Right ventricle myocardium superior (tissue), 1 donor: ENCODE measurements at places on chromosomes 11 and 22.

- peak; percentile 71 for DNase-seq
Measured at GRCh38 chr22:20155330-20156041, 4.6 kb upstream of the CCDC188 start.

- no peak for DNase-seq
Measured at GRCh38 chr11:67652965-67653845, 2.7 kb upstream of the ACY3 start.

GRCh38 chr11:8863838-8864237, 47.2 kb upstream of the AKIP1 start:
- DNase-seq, result no peak

- DNase-seq, result no peak
Measured at GRCh38 chr11:77104727-77105126, 2.1 kb downstream of the OMP start.

- DNase-seq, result no peak
Measured at GRCh38 chr22:41638124-41638523, 17.0 kb downstream of the XRCC6 start.

DNA sequence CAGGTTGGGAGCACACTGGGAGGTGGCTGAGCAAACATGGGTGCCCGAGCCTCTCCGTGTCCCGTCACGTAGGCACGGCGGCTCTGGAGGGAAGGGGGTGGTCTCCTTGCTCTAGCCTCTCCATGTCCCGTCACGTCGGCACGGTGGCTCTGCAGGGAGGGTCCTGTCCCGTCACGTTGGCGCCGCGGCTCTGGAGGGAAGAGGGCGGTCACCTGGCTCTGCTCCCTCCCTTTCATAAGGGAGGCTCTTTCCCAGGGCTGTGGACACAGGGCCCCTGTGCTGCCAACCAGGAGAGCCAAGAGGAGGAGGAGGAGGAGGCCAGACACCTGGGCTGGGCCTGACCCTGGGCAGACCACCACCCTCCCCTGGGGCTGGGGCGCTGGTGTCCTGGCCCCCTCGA, 1173.7 kb downstream of the BRD1 start:
- DNase-seq, result no peak

DNA sequence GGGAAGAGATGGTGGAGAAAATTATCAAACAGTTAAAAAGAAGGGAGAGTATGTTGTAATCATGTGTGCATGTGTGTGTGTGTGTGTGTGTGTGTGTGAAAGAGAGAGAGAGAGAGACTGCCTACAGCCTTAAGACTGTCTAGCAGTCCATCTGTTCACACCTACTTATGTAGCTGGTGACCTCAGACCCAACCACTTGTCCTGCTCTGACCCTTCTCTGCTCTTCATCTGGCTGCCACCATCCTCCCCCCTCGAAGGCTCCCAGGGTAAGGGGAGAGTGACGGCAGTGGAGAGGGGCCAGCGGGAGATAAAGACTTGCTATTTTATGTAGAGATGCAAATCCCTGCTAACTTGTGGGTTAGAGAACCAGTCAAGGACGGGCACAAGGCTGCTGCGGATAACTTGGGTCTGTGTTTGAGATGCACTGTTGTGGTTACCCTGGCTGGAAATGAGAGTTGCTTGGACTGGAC, 24.9 kb upstream of the GRAMD1B start:
- DNase-seq, result peak; percentile 77

GRCh38 chr11:57085611-57086010, 96.1 kb upstream of the LRRC55 start:
- no peak for DNase-seq

- DNase-seq, result no peak
Measured at GRCh38 chr22:37672920-37673455, 2.4 kb upstream of the LGALS1 start.

DNA sequence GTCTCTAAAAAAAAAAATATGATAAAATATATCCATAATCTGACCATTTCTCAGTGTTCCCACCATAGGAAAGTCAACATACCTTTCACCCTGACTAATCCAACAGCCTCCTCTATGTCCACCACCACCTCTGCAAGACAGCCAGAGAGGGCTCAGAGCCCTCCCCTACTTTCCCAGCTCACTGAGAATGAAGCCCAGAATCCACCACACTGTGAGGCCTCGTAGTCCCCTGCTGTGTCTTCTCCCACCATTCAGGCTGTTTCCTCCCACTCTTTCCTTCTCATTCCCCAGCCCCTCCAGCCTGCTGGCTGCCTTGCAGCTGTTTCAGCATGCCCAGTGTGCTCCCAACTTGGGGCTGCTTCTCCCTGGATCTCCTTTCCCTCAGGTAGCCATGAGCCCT, 27.0 kb downstream of the SGSM3 start:
- no peak for DNase-seq

- DNase-seq, result no peak
Measured at GRCh38 chr22:32226326-32227104, 21.6 kb upstream of the RFPL2 start.

DNA sequence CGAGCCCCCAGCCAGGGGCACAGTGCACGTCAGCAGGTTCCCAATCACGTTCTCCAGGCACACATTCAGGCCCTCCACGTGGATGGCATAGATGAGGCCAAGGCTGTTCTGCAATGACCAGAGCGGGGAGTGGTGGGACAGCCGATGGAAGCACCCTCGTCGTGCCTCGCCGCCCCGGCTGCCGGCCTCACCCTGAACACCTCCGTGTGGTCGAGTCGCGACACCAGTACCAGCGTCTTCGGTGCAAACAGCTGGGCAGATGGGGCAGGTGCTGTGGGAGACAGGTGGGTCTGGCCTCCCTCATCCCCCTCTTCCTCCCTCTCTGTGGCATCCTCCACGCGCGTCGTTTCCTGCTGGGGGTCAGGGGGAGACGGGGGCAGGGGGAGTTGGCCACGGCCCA, 7.5 kb downstream of the SBF1 start:
- no peak for DNase-seq

DNA sequence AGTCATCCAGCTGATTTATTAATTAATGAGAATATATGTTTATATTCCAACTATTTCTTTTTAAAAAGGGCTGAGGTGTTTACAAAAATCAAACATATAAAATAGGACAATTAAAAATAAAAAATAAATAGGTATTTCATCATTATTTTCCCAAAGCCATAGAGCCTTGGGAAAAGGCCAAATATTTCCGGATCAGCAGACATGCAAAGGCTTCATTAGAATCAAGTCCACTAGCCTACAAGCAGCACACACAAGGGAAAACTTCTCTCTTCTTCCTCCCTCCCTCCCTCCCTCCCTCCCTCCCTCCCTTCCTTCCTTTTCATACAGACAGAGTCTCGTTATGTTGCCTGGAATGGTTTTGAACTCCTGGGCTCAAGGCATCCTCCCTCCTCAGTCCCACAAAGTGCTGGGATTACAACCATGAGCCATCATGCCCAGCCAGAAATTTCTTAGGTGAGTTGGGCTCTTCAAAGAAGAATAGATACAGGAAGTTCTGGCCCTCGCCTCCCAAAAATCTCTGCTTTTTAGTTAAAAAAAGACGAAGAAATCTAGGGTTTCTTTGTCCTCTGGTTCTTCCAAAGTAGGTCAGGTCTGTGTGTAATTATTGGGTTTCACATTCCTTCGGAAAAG, 121.2 kb downstream of the SIK3 start:
- no peak for DNase-seq

DNA sequence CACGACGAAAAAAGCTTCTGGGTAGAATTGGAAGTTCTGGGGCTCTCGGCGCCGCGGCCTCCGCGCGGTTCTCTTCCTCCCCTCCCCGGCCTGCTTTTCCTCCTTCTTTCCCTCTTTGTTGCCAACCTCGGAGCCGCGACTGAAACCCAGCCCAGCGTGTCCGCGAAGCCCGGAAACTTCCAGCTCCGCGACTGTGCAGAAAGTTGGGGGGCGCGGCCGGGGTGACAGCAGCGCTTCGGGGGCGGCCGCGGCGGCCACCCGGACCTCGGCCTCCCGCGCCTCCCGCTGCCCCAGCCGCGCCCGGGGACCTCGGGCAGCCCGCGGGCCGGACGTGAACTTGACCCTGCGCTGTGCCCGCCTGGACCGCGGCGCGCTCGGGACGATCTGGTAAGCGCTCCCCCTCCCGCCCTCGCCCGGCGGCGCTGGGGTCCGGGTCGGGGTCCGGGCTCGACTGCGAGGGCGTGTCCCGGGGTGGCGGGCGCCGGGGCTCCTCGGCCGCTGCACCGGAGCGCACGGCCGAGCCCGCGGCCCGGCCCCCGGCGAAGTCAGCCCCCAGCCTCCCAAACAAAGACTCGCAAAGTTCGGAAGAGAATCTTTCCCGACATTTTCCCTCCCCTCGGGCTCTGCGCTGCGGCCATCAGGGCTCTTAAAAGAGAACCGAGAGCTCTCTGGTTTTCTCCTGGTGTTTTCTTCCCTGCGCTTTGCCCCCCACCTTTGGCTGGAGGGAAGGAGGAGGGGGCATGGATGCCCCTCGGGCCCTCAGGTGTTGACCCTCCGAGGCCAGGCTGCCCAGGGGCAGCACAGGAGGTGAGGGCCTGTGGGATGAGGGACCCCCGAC, 67.9 kb upstream of the WNT7B start:
- peak; percentile 75 for DNase-seq

DNA sequence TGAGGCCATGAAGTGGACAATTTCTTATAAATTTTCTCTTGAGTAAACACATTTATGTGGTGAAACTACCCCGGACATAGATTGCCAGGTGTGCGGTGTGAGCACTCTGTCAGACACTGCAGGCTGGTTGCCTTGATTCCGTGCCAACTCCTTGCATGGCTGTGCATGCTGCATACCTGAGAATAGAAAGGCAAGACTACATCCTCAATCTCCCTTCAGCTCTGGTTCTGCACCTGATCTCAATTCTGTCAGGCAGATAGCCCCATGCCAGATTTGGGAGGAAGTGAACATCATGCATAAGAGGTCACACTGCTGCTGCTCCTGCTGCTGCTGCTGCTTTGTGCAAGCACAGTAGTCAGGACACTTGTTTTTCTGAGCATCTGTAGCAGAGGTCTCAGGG, 42.5 kb upstream of the DEUP1 start:
- no peak for DNase-seq

GRCh38 chr22:39016592-39016991, 2.5 kb downstream of the APOBEC3C start:
- DNase-seq, result no peak

- DNase-seq, result no peak
Measured at GRCh38 chr11:15668718-15669117, 554.0 kb downstream of the INSC start.

DNA sequence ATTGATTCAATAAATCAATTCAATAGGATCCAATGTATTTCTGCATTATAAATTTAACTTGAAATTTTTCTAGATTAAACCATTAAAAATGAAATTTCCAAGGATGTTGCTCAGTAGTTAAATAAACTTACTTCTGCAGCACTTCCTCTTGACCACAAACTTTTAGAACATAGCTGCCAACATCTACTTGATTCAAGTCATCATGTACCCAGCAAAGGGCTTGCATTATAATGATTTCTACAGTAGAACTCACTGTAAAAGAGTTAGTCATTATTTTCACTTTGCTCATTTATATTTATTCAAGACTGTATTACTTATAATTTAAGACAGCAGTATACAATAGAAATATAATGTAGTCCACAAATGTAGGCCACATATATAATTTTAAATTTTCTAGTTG, 59.2 kb downstream of the PIK3C2A start:
- DNase-seq, result no peak

GRCh38 chr11:68051191-68052136, 12.6 kb downstream of the TCIRG1 start:
- DNase-seq, result no peak

DNA sequence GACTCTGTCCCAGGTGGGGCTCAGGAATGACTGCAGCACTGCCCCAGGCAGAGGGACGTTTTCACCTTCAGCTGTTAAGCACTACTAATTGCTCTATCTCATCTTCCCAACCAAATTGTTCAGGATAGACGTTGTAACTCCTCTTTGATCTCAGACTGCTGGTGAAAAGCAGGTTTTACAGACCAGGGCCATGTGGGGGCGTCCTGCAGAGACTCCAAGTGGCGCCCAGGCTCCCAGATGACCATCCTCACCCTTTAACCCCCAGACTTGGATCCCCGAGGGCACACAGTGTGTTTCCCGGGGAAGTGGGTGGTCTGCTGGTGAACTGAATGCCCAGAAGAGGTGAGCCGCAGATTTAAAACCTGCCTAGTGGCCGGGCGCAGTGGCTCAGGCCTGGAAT, 23.9 kb downstream of the FADD start:
- DNase-seq, result no peak

- no peak for DNase-seq
Measured at GRCh38 chr11:57395905-57396623, 5.6 kb upstream of the PRG2 start.

DNA sequence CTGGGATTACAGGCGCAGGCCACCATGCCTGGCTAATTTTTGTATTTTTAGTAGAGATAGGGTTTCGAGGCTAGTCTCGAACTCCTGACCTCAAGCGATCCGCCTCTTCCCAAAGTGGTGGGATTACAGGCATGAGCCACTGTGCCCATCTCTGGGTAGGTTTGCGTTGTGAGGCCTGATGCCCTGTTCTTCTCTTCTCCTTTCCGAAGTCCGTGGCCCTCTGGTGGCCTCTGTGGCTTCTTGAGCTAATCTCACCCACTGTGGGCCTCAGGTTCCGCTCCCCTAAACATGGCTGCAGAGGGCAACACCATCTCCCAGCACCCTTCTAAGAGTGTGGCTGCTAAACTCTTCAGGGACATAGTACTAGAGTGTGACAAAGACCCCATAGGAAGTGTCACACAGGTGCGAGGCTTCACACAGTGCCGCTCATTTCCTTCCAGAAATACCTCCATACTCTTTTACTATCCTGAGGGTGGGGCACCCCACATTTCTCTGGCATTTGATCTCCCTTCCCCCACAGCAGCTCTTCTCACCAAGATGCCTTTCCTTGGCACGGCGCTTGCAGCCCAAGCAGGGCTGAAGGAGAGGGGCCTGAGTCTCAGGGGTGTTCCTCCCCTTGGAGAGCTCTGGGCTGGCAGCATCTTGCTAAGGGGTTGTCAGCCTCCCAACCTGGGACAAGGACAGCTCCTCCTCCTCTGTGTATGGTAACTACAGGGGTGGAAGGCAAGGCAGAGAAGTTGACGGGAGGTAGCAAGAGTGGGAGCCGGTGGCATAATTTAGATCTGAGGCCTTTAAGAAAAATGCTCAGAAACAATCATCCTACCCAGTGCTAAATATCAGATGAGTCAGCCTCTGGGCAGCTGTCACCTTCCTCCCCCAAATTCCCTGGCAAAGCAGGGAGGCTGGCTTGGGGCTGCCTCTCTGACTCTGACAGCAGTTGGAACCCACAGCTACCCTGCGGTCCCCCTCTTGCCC, 6.1 kb downstream of the THY1 start:
- DNase-seq, result no peak

- no peak for DNase-seq
Measured at GRCh38 chr22:20261848-20262581, 6.1 kb downstream of the RTN4R start.

GRCh38 chr11:42473106-42473505, 838.7 kb upstream of the API5 start:
- no peak for DNase-seq

- no peak for DNase-seq
Measured at GRCh38 chr22:25795478-25795877, 53.5 kb downstream of the MYO18B start.
